HS-5 (cell line): ENCODE measurements at places on chromosomes 6 and 20.

- no peak for DNase-seq
Measured at GRCh38 chr6:159817951-159818739, 18.1 kb downstream of the PNLDC1 start.

DNA sequence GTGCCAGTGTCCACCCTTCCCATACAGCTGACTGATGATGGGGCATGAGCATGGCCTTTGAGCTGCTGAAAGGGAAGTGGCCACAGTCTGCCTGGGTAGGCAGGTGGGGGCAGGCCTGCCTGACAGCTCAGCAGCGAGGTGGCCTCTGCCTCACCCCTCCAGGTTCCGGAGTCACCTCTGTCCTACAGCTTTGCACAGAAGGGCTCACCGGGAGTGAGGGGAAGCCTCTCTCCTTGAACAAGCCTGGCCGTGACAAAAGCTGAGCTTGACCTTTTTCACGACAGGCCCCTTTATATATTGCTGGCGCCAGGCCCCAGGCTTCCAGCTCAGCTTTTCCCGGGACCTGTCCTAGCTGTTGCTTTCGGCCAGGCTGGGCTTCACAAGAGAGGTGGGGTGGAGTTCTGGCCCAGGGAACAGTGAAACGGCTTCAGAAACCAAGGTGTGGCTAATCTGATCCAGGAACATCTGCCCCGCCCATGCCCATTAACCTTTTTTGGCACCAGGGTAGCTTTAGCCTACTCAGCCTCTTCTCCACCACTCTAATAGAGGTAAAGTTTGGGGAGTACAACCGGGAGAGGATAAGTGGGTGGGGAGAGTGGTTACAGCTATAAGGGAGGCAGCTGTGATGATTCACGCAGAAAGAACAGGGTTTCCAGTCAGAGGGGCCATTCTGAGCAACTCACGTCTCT, 42.9 kb downstream of the C6orf132 start:
- DNase-seq = no peak

DNA sequence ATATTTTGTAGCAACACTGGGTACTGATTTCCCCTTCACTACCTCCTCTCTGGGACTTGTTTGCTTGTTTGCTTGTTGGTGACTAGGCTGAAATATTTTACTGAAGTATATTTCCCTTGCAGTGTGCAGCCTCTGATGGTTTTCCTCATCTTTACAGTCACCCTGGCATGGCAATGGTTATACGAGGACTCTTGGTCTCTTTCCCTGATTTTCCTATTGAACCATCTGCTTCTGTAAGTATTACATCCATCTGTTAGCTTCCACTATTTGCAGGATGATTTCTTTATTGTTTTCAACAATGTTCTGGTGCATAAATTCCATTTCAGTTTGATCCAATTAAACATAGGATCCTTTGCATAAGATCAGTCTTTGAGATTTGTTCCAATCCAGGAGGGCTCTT, 465.1 kb downstream of the MEI4 start:
- DNase-seq = no peak

DNA sequence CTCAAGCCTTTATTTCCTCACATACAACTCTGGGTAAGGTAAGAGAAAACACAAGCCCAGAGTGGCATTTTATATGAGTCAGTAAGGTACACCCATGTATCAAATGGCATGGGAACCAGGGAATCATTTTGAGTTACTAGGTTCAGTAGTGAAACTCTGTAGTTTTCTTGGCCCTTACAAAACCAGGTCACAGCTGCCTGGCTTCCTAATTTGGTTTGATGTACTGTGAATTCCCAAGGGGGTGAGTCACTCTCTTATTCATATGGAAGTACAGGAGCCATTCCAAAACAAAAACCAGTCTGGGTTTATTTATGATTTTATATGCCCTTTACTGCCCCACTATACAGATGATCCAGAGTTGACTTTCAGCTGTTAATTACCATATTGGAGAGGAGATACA, 70.7 kb downstream of the PDE7B start:
- peak; percentile 98 for DNase-seq
